ENCODE measurements at places on chromosomes 3 and 15.

DNA sequence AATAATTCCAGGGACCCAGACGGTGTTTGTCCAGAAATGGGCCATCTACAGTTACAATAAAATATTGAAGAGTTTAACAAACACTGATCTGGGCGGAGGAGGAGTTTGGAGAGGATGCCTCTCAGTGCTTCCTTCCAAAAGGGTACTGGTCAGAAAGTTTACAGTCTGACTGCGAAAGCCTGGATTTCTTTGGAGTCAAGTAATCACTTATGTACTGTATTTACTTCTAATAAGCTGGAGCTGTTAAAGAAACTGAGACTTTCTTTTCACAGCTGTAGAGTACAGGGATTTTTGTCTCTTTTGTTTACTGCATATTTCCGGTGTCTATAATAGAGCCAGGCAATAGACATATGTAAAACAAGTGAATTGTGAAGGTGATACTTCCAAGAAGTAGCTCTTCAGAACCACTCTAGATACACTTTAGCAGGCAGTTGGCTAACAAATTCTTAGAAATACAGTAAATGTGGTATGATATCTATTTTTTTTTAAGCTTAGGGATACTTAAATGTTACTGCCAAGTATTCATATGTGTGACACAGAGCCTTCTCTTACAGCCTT, 22.1 kb upstream of the NEO1 start:
- no peak for DNase-seq

DNA sequence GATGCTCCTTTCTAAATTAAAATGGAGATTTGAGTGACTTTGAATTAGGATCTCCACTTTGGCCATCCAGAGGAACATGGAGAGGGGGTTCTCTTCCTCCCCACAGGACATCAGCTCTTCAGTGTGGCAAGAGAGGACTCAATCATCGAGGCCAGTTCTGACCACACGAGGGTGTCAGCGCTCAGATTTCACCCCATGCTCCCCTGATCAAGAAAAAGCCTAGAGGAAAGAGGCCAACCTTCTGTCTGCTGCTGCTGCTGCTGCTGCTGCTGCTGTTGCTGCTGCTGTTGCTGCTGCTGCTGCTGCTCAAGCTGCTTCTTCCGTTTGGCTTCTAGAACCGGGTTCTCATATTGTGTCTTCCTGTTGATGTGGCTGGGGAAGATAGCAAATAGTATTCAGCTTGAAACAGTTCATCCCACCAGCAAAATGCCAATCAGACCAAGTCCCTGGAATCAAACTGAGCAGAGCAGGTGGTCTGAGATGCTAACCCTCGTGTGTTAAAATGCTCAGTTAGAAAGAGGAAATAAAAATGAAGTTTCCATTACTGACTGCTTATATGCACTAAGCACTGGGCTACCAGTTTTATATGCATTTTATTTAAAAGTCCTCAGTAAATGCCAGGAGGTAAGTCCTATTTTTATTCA, 599.0 kb downstream of the MAGI1 start:
- DNase-seq, result peak; percentile 72

DNA sequence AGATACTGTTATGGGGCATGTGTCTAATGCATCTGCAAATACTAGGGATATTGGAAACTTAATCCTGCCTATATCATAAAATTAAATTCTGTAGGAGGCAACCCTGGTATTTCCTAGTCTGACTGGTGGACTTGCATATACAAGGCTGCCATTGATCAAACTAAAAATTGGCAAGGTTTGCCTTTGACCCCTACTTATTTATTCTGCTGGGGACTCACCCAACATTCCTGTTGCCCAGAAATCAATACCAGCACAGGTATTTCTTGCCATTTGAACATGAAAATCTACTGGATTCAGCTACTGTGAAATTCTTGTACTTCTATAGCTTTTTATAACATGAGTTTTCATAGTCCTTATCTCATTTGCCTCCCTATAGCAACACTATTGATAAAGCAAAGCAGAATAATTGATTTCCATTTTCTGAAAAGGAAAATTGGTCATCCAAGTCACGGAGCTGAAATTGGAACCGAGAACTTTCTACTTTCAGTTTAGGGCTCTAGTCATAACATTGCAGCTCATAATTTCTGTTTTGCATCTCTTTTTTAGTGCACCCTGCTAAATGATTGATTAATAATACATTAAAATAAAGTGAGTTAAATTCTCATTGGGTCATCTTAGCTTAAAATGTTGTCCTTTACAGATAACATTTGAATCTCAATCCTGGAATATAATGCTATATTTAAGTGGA, 365.2 kb downstream of the MFSD1 start:
- DNase-seq, result no peak

DNA sequence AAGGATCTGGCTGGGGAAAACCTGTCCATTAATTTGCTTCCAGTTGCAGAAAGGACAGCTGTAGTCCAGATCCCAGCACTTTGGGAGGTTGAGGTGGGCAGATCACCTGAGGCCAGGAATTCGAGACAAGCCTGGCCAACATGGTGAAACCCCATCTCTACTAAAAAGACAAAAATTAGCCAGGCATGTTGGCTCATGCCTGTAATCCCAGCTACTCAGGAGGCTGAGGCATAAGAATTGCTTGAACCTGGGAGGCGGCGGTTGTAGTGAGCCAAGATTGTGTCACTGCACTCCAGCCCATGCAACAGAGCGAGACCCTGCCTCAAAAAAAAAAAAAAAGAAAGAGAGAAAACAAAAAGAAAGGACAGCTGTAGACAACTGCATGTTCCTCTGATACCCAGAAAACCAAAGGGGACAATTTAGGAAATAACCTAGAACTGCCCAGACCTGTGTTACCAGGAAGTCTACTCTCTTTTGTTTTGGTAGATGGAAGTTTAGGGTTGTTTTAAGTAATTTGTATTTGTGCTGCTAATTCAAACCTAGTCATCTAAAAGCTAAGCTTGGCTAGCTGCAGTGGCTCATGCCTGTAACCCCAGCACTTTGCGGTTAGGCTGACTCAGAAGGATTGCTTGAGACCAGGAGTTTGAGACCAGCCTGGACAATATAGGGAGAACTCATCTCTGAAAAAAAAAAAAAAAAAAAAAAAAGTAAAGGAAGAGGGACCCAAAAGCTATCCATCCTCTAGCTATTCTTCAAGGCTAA, 22.7 kb downstream of the EXD1 start:
- no peak for DNase-seq

- DNase-seq, result no peak
Observed at GRCh38 chr3:9361691-9362388, 1.0 kb upstream of the THUMPD3 start.

GRCh38 chr3:62329971-62330370, 43.4 kb downstream of the FEZF2 start:
- no peak for DNase-seq

DNA sequence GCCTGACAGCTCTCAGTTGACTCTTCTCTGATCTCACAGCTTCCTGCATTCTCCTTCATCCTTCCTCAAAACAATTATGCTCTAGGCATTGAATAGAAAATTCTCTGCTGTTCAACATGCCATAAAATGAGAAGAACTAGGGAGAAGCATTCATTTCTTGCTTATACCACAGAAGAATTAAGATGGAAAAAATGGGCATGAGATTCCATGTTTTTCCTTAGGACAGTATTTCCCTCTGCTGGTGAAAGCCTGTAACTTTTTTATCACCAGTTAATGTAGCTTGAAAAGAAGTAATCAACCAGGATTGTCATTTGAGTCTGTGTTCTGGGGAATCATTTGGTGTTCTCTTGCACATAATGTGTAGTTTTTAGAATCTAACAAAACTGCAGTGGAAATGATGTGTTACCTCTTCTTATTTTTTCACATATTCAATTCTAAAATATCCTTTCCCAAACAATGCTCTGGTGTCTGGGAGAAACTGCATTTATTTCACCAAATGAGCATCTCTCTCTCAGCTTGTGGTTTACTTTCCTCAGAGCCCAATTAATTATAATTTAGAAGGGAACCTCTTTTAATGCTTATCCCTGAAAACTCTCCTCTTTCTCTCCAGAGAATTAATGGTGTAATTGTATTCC, 92.8 kb upstream of the DCBLD2 start:
- DNase-seq, result no peak

DNA sequence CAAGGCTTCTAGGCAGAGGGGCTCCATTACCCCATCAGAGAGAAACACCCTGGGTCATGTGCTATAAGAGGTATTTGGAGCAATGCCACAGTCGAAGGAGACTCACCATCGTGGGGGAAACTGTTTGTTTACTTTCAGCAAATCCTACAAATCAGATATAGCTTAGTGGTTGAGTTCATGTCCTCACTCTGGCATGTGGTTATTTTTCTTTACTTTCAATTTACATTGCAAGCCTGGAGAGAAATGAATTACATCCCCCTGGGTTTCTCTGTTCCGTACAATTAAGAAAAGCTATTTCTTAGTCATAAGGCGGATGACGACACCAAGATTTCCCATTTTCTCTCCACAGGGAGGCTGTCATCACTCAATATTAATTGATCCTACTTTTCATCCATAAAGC, 36.9 kb downstream of the RFTN1 start:
- no peak for DNase-seq

DNA sequence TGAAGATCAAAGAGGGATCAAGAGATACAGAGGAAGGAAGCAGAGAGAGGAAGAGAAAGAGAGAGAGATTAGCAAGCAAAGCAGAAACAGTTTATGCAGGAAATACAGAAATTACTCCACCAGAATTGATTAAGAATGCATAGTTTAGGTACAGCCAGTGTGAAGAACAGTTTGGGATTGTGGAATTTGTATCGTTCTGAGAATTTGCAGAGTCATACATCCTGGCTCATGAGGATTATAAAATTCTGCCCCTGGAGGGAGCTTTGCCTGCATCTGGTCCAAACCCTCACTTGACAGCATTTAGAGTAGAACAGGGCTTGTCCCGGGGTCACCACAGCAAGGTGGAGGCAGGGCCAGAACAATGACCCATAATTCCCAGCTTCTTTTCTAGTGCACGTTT, 44.1 kb downstream of the MASP1 start:
- DNase-seq, result no peak

DNA sequence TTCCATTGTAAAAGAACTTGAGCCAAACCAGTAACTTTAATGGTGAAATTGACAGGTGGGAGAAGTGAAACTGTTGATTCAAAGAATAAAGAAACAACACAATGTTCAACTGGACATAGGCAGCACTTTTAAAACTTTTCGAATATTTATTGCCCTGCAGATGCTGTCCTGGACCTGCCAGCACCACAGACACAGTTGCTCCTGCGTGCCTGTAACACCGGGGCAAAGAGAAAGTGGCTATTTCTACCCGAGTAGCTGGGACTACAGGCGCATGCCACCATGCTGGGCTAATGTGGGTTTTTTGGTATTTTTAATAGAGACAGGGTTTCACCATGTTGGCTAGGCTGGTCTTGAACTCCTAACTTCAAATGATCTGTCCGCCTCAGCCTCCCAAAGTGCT, 7.4 kb downstream of the IL5RA start:
- no peak for DNase-seq

DNA sequence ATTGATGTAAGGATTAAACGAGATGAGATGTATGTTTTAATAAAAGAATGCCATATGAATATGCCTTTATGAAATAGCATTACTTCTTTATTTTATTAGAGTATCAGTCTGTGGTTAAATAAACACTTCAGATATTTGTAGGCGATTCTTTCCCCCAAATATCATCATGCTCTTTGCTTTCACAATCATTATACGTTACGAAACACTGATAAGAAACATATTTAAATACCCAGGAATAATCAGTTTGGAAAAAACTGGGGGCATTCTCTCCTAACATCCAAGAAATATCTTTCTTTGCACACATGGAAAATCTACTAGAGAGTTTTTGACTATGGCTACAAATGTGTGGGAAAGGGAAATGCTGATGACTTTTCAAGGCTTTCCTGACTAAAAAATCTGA, 4.4 kb upstream of the PLAAT1 start:
- DNase-seq, result no peak

GRCh38 chr3:52781741-52782140, 4.3 kb downstream of the ITIH1 start:
- DNase-seq, result no peak

- no peak for DNase-seq
Observed at GRCh38 chr15:43845421-43845820, 18.6 kb downstream of the WDR76 start.

DNA sequence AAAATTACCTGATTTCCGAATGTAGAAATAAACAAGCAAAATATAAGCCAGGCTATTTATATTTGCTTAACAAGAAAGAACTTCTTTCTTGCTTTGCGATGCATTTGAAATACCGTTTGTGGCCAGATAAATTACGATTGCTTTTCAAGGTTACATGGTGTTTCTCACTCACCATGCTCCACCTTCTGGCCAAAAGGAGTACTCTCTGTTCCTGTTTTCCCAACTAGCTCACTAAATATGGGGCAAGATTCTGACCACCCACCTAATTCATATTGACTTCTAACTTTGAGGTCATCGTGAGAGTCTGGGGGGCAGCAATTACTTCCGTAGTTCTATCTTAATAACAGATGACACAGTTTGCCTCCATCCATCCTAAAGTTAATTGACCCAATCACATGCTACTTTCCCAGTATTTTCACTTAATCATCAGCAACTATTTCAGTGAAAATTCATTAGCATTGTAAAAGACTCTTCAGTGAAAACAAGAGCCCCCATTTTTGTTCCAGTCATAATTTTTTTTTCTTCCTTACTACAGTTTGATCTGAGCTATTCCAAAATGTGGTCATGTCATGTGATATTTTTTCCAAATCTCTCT, 25.9 kb downstream of the ACP3 start:
- DNase-seq, result peak; percentile 28

DNA sequence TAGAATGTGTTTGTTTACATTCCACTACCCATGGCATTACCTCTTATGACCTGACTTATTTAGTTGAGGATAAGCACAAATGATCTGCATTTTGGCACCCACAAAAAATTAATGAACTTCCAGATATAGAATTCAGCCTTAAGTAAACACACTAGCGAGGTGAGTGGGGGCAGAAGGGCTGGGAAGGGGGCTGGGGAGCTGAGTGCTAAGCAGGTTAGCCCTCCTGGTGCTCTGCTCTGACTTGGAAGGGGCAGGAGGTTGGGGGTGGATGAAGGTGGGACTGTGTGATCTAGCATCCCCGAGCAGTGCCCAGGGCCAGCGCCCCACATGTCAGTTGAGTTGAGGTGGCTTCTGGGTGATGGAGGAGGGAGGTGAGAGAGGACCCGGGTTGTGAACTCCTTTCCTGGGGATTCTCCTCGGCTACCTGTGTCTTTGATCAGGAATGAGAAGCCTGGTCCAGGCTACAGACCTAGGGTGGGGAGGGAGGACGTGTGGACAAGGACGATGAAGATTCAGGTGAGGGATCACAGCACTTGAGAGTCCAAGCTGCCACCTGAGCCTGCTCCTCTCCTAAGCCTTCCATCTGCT, 178.6 kb upstream of the SMAD3 start:
- no peak for DNase-seq

DNA sequence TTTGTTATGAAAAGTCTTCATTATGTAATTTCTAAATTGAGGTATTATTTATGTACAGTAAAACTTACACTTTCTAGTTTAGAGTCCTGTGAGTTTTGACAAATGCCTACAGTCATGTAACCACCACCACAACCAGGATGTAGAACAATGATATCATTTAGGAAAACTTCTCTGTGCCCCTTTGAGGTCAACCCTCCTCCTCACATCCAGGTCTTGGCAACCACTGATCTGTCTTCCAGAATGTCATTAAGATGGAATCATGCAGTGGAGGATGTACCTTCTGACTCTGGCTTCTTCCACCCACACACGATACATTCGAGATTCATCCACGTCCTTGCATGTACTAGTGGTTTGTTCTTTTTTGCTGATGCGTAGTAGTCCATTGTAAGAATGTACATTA, 23.2 kb downstream of the MINAR1 start:
- DNase-seq, result no peak

Data from amygdala (tissue), 56 donors.